HT-29 (cell line): ENCODE measurements at places on chromosomes 7 and 10.

DNA sequence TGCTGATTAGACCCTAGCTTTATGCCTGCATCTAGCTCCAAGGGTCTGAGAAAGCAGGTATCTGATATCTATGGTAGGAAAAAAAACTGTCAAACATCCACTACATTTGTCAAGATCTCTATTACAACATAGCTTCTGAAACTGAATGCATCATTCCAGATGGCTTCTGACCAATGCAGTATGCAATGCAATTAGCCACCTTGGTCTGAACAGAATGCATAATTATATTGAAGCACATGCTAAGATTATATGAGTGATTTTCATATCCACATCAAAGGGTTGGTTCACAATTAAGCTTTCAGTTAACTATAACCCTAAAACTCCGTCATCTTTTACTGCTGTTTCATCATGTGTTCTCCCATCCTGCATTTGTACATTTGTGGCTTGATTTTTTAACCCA, 271.4 kb downstream of the POLR1F start:
- no peak for DNase-seq

DNA sequence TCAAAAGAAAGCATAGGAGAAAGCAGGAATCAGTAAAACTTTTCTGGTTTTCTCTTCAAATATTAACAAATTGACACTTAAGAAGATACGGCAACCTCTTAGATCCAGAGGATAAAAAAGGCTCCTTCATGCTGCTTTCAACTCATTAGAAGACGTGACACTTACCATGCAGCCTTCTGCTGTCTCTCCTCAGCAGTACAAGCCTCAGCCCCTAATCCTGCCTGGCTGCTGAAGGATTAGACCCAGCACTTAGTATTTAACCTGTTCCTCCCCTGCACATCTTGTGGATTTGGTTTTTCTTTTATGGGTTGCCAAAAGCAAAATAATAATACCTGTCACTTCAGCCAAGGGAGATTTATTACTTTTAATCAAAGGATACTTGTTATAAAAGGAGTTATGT, 108.4 kb downstream of the LYZL1 start:
- DNase-seq = no peak

DNA sequence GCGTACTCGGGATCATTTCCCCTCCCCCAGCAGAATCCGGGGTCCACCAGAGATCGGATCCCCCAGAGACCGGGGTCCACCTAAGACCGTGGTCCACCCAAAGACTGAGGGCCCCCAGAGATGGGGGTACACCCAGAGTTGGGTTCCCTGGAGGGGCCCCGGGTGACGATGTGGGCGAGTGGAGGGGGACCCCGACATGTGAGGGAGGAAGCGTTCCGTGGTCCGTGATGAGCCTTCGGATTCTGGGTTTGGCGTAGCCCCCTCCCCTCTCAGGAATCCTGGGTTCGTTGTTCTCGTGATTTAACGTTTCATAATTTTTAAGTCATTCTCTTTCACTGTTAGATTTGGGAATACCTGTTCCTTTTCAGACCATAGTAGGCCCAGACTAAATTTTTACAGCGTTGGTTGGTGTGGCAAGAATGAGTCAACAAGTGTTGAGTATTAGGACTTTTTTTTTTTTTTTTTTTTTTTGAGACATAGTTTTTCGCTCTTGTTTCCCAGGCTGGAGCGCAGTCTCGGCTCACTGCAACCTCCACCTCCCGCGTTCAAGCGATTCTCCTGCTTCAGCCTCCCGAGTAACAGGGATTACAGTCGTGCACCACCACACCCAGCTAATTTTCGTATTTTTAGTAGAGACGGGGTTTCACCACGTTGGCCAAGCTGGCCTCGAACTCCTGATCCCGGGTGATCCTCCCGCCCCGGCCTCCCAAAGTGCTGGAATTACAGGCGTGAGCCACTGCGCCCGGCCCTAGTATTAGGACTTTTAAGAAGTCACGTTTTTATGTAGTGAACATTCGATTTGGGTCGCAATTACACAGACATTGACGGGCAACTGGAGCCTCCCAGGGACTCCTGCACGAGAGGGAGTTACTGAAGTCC, 672 bp downstream of the GTPBP4 start:
- DNase-seq = no peak

- no peak for DNase-seq
Observed at GRCh38 chr7:41628901-41629300, 74.0 kb downstream of the INHBA start.

DNA sequence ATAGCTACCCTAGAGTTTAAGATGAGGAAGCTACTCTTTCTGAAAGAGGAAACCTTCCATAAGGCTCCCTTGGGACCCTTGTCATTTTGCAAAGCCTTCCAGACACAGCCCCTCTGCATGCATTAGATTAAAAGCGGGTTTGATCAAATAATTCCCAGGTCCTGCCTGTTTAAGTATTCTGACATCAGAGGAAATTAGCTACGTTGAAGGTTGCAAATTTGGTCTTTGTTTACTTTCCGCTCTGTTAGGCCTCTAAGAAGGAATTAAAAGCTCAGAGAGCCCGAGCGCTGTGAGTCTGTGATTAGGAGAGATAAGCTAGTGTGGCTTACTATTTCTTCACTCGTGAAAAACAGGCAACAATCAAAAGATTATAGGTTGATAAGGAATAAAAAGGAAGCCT, 1.4 kb upstream of the THSD7A start:
- no peak for DNase-seq
